ENCODE measurements at places on chromosomes 16 and 17.

- DNase-seq = peak; percentile 13
Measured at GRCh38 chr17:11506635-11507034, 91.6 kb upstream of the DNAH9 start.

DNA sequence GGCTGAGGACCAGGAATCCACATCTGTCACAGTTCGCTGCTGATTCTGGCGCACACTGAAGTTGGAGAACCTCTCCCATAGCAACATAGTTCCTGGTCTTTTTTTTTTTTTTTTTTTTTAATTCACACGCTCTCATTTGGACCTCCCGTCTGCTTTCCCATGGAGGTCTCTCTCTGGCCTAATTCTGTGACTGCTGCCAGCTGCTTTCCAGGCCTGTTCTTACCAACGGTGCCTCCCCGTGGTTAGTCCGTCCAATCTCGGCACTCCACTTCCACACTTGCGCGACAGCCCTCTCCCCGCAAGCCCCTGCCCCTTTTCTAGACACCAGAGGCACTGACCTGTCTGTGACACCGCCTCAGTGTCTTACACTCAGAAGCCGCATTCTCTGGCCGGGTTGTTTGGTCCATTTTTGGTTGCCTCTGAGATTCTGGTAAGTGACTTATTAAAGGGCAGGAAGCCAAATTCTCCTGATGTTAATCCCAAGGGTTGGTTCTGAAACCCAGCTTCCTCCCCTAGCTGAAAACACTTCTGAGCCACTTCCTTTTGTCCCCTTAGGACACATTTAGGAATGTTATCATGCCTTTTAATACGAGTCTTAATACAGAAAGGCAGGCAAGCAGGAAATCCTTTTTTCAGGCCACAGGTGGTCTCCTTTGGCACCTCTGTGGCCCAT is 1.1 kb upstream of the AKTIP start:
- DNase-seq = peak; percentile 11

GRCh38 chr17:6924208-6924607 is 71.6 kb upstream of the ALOX12 start:
- no peak for DNase-seq

- peak; percentile 1 for DNase-seq
Measured at GRCh38 chr17:45355087-45355486, 38.3 kb upstream of the MAP3K14 start.

- no peak for DNase-seq
Measured at GRCh38 chr16:86068722-86069121, 169.8 kb downstream of the IRF8 start.

- no peak for DNase-seq
Measured at GRCh38 chr16:2253293-2253692, 1.9 kb upstream of the ECI1 start.

- DNase-seq = peak; percentile 89
Measured at GRCh38 chr17:44899074-44899782, at the start of gene EFTUD2. Gene EFTUD2, minus strand, starts transcription at chr17:44899445. Its CDS starts 4,924 bp downstream, at chr17:44894521.

GRCh38 chr17:3890082-3890877 is 2.6 kb downstream of the CAMKK1 start:
- no peak for DNase-seq

DNA sequence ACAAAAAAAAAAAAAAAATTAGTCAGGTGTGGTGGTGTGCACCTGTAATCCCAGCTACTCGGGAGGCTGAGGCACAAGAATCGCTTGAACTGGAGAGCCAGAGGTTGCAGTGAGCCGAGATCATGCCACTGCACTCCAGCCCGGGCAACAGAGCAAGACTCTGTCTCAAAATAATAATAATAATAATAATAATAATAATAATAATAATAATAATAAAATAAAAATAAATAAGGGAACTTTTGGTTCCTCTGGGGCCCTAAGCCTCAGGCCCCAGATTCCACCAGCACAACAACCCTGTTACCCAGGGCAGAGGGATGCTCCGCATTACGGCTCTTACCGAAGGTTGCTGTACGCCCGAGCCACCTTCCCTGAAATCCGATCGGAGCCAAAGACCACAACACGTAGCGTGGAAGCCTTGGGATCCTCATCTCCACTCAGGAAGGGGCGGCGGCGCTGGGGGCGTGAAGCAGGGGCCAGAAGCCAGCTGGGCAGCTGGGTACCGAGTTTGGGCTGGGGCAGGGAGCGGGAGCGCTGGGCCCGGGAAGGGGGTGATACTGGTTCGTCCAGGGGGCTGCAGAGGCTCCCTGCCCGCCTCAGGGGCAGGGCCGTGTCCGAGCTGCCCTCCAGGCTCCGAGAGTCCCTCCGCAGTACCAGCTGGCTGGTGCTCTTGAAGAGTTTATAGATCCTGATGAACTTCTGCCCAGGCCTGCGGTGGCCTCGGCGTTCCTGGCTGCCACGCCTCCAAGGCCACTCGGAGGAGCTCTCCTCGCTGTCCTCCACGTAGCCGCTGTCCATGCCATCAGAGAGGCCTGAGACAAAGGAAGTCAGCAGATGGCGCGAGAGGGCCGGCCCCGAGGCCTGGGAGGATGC is 20.6 kb upstream of the PIK3R6 start:
- peak; percentile 89 for DNase-seq

- no peak for DNase-seq
Measured at GRCh38 chr16:22031483-22032083, 23.7 kb downstream of the MOSMO start.

DNA sequence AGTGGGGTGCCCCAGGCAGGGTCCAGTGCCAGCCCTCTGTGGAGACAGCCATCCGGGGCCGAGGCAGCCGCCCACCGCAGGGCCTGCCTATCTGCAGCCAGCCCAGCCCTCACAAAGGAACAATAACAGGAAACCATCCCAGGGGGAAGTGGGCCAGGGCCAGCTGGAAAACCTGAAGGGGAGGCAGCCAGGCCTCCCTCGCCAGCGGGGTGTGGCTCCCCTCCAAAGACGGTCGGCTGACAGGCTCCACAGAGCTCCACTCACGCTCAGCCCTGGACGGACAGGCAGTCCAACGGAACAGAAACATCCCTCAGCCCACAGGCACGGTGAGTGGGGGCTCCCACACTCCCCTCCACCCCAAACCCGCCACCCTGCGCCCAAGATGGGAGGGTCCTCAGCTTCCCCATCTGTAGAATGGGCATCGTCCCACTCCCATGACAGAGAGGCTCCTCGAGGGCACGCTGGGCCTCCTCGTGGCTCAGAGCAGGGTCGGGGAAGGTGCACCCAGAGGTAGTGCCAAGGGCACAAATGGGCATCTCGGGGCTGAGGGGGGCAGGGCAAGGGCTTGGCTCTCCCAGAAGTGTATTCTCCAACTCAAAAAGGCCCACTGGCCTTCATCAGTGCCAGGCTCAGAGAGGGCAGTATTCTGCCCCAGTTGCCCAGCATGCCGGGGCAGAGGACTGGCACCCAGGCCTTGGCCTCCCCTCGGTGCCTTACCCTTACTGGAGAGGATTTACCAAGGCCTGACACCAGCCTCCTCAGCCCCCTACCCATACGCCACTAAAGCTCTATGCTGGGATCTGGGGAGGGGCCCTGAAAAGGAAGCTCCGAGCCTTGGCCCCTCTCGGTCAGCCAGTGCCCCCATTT is at the start of gene CDH5:
TSS of gene CDH5 (plus strand) at position 259 of the 867 bp plus-strand sequence. CDS start 12,647 bp downstream, outside the sequence.
- DNase-seq = no peak

DNA sequence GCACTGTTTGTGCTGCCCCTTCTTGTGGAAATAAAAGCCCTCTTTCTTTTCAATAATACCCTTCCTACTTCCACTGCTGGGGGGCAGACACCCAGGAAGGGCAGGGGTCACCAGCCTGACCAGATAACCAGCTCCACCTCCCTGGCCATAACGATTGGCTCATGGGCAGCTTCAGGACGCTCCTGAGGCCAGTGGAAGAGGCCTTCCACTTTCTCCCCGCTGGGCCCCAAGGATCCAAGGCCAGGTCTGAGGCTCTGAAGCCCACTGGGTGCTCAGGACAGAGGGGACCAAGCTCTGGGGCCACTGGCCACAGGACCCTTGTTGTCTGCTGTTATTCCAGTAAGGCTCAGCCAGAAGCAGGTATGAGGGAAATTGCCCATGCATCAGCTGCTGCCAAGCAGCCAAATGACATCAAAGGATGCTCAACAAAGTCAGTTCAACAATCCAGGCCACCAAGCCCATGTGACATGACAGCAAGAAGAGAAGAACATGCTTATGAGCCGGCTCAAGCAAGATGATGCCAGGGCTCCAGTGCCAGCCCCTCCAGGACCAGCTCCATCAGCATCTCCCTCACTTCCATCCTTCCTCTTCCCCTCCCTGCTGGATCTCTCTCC is 238.8 kb downstream of the ZNF423 start:
- no peak for DNase-seq

GRCh38 chr17:58379511-58379824 is 27.5 kb upstream of the SUPT4H1 start:
- no peak for DNase-seq

DNA sequence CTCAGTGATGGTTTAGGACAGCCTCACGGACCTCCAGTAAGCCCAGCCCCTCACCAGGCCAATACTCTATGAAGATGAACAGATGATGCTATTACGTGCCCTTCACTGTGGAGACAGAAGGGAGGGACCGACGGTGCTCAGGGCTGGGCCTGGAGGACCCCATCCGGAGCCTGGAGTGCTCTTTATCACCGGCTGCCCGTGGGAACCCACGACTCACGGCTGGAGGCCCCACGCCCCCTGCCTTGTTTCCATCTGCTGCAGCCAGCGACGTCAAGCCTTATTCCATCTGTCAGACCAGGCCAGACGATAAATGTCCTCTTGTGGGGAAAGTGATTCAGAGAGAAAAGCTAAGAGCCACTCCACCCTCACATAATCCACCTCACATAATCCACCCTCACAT is 4.0 kb upstream of the TIMM22 start:
- no peak for DNase-seq

- DNase-seq = no peak
Measured at GRCh38 chr16:15610369-15610871, 32.5 kb downstream of the MARF1 start.

GRCh38 chr16:7638306-7638705 is 305.7 kb downstream of the RBFOX1 start:
- no peak for DNase-seq

- no peak for DNase-seq
Measured at GRCh38 chr17:80116921-80117380, 15.6 kb downstream of the GAA start.

- DNase-seq = no peak
Measured at GRCh38 chr17:3531266-3532101, 26.1 kb downstream of the TRPV3 start.

DNA sequence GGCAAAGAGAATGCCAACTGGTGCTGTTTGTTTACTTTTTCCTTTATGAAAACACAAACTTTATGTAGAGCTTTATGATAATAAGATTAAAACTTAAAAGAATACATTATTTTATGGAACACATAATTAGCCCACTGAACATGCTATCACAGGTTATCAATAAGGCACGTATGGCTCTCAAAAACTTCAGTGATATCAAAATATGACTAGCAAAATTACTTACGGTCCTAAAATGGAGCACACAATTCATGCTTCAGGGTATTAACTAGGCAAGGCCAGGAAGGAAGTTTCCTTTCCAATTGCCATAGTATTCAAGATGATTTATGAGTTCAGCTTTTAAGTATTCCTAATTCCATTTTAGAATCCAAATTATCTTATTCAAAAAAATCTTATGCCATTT is 3.6 kb downstream of the RNF43 start:
- DNase-seq = no peak

- no peak for DNase-seq
Measured at GRCh38 chr16:58684001-58684353, 593 bp downstream of the SLC38A7 start.

DNA sequence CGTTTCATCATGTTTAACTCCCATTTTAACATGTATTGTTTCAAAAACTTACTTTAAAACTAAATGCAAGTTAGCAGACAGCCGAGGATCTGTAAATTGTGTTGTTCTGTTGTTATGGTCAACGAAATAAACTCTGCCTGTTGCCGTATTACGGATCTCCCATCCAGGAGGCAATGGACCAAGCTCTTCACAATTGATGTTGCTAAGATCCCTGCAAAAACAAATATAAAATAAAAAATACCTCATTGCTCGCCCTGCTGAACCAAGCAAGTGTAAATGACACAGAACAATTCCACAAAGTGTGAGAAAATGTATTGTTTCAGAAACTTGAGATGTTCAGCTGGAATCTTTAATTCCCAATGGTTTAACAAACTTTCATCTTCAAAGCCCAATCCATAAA is 65.0 kb downstream of the CEP95 start:
- no peak for DNase-seq

GRCh38 chr16:89583895-89584644 is 8.5 kb downstream of the CPNE7 start:
- no peak for DNase-seq

GRCh38 chr17:30253312-30253711 is 17.8 kb upstream of the SLC6A4 start:
- no peak for DNase-seq

DNA sequence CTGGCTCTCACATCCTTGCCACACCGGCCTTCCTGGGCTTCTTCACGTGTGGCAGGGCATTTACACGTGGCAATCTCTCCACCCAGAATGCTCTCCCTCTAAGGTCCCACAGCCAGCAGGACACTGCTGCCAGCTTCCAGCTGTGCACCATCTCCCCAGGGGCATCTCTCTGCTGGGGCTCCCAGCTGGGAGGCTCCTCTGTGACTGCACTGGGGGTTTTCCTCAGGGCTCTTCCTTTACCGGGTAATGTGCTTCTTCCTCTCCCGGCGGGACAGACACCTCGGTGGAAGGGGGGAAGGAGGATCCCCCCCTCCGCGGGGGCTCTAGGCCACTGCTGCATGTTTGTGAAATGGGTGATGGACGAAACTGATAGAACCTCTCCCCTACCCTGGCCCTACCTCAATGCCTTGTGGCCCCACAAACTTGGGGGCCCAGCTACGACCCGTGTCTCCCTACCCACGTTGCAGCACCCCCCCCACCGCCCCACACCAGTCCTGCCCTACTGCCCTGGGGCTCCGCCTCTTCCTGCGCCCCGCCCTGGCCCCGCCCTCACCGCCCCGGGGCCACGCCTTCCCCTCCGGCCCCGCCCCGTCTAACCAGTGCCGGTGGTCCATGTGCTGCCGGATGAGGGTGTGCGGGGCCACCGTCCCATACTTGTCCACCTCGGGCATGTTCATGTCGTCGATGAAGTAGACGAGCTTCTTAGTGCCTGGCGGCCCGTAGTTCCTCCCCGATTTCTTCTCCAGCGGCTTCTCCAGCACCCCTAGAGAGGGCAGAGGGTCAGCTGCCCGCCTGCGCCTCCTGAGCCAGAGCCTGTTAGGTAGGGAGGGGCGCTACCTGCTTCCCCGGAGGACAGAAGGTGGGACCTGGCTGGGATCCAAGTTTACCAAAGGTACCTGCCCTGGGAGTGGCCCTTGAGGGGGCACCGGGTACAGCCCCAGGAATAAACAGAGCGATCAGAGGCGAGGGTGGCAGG is 92.6 kb downstream of the DNAH17 start:
- peak; percentile 81 for DNase-seq

All from WTC11 (cell line).